Nephron progenitor cell (in vitro differentiated cells): ENCODE measurements at places on chromosomes 12 and 14.

GRCh38 chr12:823028-823698 is 70.8 kb downstream of the WNK1 start:
- no peak for DNase-seq
- peaks cover 66% of the 10 kb centered on the region for H3K36me3 ChIP-seq
- H3K4me3 ChIP-seq, result no peak overlapping the region
- H3K27ac ChIP-seq, result no peak overlapping the region

GRCh38 chr14:67704484-67705089 is 2.9 kb downstream of the RDH12 start:
- peaks cover 9% of the 10 kb centered on the region for H3K27me3 ChIP-seq
- H3K27ac ChIP-seq, result no peak overlapping the region
- no peaks in the 10 kb centered on the region for H3K4me1 ChIP-seq
- no peaks in the 10 kb centered on the region for H3K36me3 ChIP-seq
- no peak overlapping the region for H3K4me3 ChIP-seq

GRCh38 chr12:96404696-96405095 is 4.5 kb upstream of the CDK17 start:
- H3K4me1 ChIP-seq, result peaks cover 17% of the 10 kb centered on the region
- DNase-seq, result no peak
- H3K4me3 ChIP-seq, result no peak overlapping the region

GRCh38 chr14:93857081-93857480 is 68.8 kb upstream of the PRIMA1 start:
- DNase-seq, result no peak
- H3K4me3 ChIP-seq, result no peak overlapping the region
- no peak overlapping the region for H3K27ac ChIP-seq
- no peaks in the 10 kb centered on the region for H3K36me3 ChIP-seq
- H3K27me3 ChIP-seq, result peaks cover 3% of the 10 kb centered on the region

GRCh38 chr12:88529531-88530488 is 50.5 kb downstream of the KITLG start:
- H3K4me1 ChIP-seq, result peaks cover 8% of the 10 kb centered on the region
- no peak overlapping the region for H3K4me3 ChIP-seq
- no peak overlapping the region for H3K27ac ChIP-seq
- no peaks in the 10 kb centered on the region for H3K27me3 ChIP-seq

DNA sequence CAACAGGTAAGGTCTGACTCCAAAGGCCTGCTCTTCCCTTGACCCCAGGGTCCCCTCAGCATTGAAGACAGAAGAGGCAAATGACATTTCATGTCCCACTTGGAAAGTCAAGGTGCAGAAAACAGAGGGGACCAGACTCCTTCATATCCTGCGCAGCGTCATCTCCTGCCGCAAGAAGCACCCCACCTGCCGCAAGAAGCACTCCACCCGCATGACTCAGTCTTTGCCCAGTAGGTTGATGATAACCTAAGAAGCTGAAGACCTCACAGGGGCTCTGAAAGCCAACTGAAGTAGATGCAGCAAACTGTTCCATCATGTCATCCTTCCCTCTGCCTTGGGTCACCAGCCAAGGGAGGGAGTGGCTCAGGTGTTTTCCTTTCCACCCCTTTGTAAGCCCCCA is 11.6 kb upstream of the SMUG1 start:
- no peak overlapping the region for H3K4me3 ChIP-seq
- H3K4me1 ChIP-seq, result peaks cover 81% of the 10 kb centered on the region
- no peaks in the 10 kb centered on the region for H3K36me3 ChIP-seq
- DNase-seq, result no peak
- H3K27ac ChIP-seq, result no peak overlapping the region
- H3K27me3 ChIP-seq, result peaks cover 28% of the 10 kb centered on the region

DNA sequence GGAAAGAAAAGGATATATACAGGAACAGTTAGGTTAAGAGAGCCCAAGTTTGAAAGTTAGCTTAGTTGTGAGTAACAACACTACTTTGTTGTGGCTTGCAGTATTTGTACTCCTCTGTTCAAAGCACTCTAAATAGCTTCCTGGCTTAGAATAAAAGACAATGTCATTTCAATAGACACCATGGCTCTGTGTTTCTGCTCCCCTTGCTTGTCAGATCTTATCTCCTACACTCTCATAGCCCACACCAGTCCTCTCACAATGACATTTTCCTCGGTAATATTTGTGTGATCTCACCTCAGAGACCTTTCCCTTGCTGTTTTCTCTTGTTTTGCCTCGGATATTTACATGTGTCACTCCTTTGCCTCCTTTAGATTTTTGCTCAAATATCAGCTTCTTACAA is 418.4 kb downstream of the MDGA2 start:
- H3K4me1 ChIP-seq, result no peaks in the 10 kb centered on the region
- no peak overlapping the region for H3K27ac ChIP-seq
- DNase-seq, result no peak
- no peak overlapping the region for H3K4me3 ChIP-seq
- H3K27me3 ChIP-seq, result no peaks in the 10 kb centered on the region

DNA sequence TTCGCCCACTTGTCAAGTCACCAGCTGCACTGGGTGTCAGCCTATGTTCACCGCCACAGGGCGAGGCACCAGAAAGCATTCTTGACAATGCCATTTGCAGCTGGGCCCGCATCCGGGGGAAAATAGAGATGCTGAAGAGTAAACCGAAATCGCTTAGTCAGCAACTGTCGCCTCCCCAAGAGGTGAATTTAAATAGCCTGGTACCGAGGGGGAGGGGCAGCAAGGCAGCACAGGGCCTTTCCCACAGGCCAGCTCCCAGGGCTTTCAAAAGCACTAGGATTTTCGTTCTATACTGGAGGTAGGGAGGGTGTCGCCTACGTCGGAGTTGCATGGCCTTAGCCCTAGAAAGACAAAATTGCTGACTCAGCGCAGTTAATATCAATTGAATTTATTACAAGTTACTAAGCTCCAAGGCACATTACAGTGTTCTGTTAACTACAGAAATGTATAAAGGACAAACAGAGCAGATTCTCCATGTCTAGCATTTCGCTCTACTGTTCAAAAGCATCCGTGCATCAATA is 4.3 kb downstream of the IRF2BPL start:
- peak overlapping the region; percentile 84 for H3K4me3 ChIP-seq
- H3K27me3 ChIP-seq, result peaks cover 12% of the 10 kb centered on the region
- no peaks in the 10 kb centered on the region for H3K36me3 ChIP-seq
- peaks cover 49% of the 10 kb centered on the region for H3K4me1 ChIP-seq

GRCh38 chr12:104998423-104999346 is 12.6 kb downstream of the NOPCHAP1 start:
- H3K4me1 ChIP-seq, result no peaks in the 10 kb centered on the region
- H3K4me3 ChIP-seq, result no peak overlapping the region
- H3K27ac ChIP-seq, result no peak overlapping the region
- DNase-seq, result no peak

DNA sequence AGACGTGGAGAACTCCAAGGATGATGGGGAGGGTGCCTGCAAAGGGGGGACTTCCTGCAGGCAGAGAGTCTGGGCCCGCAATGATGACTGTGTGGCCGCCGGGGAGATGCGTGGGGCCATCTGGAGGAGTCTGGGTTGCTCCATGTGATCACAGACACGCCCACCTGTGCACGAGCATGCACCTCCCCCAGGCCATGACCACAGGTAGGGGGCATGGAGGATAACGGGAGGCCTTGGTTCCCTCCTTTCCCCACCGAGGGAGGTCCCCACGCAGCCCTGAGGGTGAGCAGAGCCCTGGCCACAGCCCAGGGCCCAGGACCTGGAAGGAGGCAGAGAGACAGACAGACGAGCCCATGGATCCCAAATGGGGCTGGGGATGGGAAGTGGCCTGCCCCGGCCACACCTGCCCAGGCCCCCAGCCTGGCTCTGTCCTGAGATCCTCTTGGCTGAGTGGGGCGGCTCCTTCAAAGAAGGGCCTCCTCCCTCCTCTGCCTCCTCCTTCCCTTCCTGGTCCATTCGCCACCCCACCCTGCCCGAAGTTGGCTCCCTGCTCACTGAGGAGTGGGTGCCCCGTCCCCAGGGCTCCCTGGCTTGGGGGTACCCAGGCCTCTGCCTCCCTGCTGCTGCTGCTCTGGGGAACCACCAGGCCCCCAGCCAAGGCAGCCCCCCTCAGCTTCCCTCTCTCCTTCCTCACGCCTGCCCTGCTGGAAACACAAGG is 138.2 kb downstream of the CALM1 start:
- H3K27me3 ChIP-seq, result no peaks in the 10 kb centered on the region
- peak overlapping the region; percentile 91 for H3K27ac ChIP-seq
- no peak for DNase-seq
- no peak overlapping the region for H3K4me3 ChIP-seq
- peaks cover 4% of the 10 kb centered on the region for H3K36me3 ChIP-seq
- H3K4me1 ChIP-seq, result peaks cover 38% of the 10 kb centered on the region

DNA sequence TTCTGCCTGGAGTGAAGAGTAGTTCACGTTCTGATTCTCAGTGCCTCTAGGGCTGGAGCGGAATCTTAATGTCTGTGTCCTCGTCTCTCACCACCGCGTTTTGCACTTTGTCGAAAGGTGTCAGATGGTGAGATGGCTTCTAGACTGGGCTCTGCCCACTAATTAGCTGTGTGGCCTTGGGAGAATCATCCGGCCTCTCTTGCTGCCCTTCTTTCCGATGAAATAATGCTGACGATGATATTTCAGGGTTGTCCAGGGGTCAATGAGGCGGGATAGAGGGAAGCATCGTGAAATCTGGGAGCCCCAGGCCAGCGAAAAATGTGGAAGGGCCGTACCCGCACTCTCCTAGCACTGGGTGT is 811 bp upstream of the GALNT16 start:
- no peak overlapping the region for H3K27ac ChIP-seq
- no peak for DNase-seq
- peaks cover 29% of the 10 kb centered on the region for H3K4me1 ChIP-seq
- peaks cover 84% of the 10 kb centered on the region for H3K27me3 ChIP-seq

- peaks cover 14% of the 10 kb centered on the region for H3K4me1 ChIP-seq
- H3K27ac ChIP-seq, result peak overlapping the region; percentile 54
- DNase-seq, result no peak
- H3K27me3 ChIP-seq, result peaks cover 7% of the 10 kb centered on the region
Observed at GRCh38 chr12:95147866-95148265, 69.4 kb downstream of the FGD6 start.

DNA sequence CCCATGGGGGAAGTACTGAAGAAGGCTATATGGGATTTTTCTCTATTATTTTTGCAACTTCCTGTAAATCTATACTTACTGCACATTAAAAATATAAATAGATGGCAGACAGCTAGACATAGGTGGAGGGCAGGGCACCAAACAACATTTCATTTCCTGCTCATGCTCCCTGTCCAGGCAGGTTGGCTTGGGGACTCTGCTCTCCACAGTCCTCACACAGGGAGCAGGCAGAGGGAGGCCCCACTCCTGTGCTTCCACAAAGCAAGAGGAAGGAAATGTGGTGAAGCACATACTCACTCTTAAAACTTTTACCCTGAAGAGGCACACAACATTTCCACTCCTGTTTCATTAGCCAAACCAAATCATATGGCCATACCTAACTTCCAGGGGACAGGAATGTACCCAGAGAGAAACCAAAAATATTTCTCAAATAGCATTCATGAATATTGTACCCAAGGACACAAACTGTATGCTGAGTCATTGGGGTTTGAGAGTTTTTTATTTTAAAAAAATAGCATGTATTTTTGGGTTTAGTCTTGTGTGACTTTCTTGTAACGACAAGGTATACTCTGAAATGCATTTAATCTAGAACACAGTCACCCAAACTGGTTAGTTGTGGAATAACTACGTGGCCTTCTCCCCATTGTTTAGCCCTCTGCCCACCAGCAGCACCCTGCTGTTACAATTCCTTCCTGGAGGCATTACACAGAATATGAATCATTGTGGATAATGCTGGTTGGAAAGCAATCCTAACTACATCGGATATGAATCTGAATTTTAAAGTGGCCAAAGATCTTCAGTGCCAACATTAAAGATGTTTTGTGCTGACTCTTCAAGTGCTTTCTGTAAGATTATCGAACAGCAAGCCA is 40.9 kb downstream of the RTN1 start:
- no peaks in the 10 kb centered on the region for H3K27me3 ChIP-seq
- no peaks in the 10 kb centered on the region for H3K36me3 ChIP-seq
- no peak overlapping the region for H3K27ac ChIP-seq
- DNase-seq, result no peak
- peaks cover 21% of the 10 kb centered on the region for H3K4me1 ChIP-seq

- peaks cover under 1% of the 10 kb centered on the region for H3K4me1 ChIP-seq
- DNase-seq, result no peak
- H3K36me3 ChIP-seq, result peaks cover 44% of the 10 kb centered on the region
- H3K4me3 ChIP-seq, result no peak overlapping the region
Observed at GRCh38 chr12:120703311-120703942, 6.8 kb upstream of the UNC119B start.

DNA sequence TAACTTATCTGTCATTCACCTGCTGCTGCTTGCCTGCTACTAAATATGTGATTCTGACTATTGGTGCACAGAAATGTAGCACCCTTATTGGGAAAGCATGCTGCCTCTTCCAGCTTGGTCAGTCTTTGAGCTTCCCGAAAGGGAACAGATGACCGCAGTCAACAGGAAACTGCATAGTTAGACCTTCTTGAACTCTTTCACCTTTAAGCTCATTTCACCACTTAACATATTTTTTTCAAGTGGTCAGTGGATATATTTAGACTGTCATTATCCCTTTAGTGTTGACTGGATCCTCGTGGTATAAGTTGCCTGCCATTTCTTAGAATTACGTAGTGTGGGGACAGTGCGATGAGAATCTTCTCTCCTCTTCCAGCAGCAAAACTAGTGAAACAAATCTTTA is 224.9 kb downstream of the FBXL14 start:
- peaks cover 64% of the 10 kb centered on the region for H3K4me1 ChIP-seq
- H3K27ac ChIP-seq, result peak overlapping the region; percentile 45
- no peak overlapping the region for H3K4me3 ChIP-seq
- DNase-seq, result no peak
- H3K36me3 ChIP-seq, result peaks cover 38% of the 10 kb centered on the region
- H3K27me3 ChIP-seq, result no peaks in the 10 kb centered on the region

GRCh38 chr12:49720214-49720613 is 13.0 kb upstream of the FMNL3 start:
- no peaks in the 10 kb centered on the region for H3K4me1 ChIP-seq
- H3K27me3 ChIP-seq, result peaks cover 72% of the 10 kb centered on the region
- H3K4me3 ChIP-seq, result no peak overlapping the region
- no peak for DNase-seq
- H3K36me3 ChIP-seq, result no peaks in the 10 kb centered on the region

DNA sequence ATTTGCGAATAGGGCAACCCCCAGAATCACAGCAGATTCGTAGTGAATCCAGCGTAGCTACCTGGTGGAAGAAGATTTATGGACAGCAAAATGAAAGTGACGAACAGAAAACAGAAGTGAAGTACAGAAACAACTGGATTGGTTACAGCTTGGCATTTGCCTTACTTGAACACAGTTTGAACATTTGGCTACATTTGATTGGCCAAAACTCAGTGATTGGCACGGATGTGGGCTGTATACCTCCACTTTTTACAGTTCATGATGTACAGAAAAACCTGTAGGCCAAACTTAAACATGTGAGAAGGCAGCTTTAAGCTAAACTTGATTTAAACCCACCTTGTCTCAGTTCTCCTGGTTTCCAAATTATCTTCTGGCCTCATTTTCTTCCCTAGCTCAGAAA is 49.9 kb upstream of the AMN1 start:
- no peak for DNase-seq
- H3K27me3 ChIP-seq, result no peaks in the 10 kb centered on the region
- no peaks in the 10 kb centered on the region for H3K36me3 ChIP-seq
- no peak overlapping the region for H3K4me3 ChIP-seq

DNA sequence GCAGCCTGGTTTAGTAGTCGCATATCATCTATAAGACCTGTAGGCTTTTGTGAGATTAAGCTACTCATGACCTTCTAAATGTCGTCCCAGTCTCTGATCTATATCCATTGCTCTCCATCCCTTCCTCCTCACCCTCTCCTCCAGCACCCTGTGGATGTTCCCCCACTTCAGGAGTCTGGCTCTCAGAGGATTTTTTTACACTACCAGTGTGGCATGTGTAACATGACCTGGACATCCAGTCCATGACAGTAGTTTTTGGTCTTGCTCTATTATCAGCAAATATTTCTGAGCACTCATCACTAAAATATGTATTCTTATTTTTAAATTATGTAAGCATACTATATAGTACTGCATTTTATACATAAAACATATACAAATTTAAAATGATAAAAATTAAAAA is 142.1 kb downstream of the DYRK2 start:
- H3K27me3 ChIP-seq, result no peaks in the 10 kb centered on the region
- peaks cover 16% of the 10 kb centered on the region for H3K4me1 ChIP-seq
- H3K4me3 ChIP-seq, result no peak overlapping the region
- no peak for DNase-seq
